Kidney (tissue), 22 donors: ENCODE measurements at places on chromosomes 11 and 22.

GRCh38 chr11:8258784-8259183, 4.9 kb downstream of the LMO1 start:
- DNase-seq = peak; percentile 52

GRCh38 chr22:47194476-47195155, 432.2 kb downstream of the TBC1D22A start:
- no peak for DNase-seq

GRCh38 chr22:48828688-48829087, 999.0 kb downstream of the BRD1 start:
- DNase-seq = no peak

- DNase-seq = no peak
Measured at GRCh38 chr11:11010624-11011127, 152.8 kb upstream of the ZBED5 start.

DNA sequence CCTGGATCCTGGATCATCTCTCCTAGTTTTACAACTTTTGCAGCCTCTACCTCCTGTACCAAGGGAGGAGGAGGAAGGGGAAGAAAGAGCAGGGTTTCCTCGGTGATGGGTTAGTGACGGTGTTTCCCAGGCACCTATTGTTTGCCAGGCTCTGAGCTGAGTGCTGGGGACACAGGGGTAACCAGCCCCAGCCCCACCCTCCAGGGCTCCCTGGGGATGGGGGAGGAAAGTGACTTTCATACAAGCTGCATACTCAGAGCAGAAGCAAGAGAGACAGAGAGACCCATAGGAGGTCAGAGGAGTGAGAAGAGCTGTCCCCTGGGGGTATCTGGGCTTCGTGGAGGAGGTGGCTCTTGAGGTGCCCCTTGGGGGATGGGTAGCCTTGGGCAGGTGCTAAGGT, 89.4 kb upstream of the THY1 start:
- no peak for DNase-seq

GRCh38 chr22:50577987-50578775, at the start of gene CPT1B:
Gene CPT1B, minus strand, starts transcription at chr22:50578427. Its CDS starts 512 bp downstream, at chr22:50577915.
- DNase-seq = peak; percentile 65

DNA sequence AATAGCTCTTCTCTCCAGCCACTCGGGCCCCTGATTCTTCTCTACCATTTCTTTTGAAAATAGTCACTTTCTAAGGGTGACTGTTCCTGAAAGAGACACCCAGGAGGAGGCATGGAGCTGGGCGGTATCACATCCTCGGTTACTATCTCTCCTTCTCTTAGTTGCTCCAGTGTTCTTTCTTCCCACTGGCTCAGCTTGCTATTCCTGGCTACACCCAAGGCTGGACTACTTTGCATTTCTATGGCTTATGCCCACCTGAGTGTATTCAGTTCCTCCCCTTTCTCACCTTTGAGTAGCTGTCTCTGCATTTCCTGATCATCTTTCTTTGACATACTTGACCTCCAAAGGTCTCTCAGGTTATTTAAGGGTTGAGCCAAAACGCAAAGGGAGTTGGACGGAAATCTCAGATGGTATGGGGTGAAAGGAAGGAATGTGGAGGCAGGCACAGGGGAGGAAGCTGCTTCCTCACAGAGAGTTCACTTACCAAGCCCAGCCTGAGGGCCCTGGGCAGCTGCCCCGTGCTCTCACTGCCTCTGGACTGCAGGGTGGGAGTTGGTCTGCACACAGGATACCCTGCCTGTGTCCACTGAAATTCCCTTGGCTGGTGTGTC, 155.7 kb downstream of the SNX19 start:
- DNase-seq = no peak

DNA sequence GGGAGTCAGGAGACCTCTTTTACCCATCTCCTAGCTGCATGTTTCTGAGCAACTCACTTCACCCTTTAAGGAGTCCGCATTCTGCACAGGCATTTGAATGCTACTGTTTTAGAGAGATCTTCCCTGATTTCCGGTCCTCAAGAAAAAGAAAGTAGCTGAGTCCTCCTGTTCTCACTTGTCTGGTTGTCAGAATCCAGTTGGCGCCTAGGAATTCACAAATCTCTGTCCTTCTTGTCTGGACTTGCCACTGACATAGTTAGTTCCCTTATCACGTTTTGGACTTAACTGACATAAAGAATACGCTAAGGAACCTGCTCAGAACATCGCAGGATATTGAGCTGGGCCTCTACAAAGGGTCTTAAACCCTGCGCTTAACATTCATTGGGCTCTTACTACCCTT, 61.3 kb upstream of the OR5P2 start:
- DNase-seq = no peak
